ENCODE measurements at places on chromosomes 6 and 20.

GRCh38 chr20:58891718-58892140 lies 39.2 kb downstream of the GNAS start:
- DNase-seq = no peak

GRCh38 chr20:56932575-56933330 lies 303.6 kb downstream of the TFAP2C start:
- no peak for DNase-seq

DNA sequence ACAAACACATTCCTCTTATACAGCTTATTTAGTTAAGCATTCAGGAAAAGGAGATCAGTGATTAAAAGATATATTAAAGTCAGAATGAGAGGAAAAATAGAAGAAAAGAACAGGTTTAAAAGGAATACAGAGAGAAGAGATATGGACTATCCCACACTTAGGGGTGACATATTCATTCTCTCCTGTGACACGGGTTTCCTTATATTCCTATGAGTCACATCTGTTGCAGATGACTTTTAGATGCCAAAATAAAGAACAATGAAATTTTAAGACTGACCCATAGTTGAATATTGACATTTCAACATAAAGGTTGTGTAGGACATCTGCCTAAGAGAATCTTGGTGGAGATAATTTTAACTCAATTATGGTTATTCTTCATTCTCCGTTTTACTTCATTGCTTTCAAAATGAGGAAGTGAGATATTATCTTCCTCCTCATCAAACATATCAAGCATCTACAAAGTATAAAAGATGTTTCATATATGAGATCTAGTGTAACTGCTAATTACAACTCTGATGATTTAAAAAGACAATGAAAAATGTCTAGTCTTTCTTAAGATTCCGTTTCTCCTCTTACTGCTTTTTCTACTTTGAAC lies 1336.7 kb upstream of the CITED2 start:
- no peak for DNase-seq

- DNase-seq = no peak
Measured at GRCh38 chr6:163554663-163555062, 140.1 kb downstream of the QKI start.

GRCh38 chr6:98880486-98880885 lies 46.1 kb downstream of the POU3F2 start:
- DNase-seq = no peak

DNA sequence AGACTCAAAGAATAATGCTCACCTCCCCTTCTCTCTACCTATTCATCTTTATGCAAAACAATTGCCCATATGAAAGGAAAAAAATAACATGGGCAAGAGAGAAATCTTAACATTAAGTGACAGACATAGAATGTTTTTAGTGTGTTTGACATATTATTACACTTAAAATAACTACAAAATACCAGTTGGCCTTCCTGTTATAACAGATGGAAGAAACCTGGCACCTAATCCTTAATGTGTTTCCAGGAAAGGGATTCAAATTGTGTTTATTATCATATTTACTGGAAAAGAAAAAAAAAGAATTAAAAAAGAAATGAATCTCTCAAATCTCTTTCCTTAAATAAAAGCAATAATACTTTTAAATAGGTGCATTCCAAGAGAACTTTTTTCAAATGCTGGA lies 158.6 kb downstream of the LAMP5 start:
- DNase-seq = no peak

DNA sequence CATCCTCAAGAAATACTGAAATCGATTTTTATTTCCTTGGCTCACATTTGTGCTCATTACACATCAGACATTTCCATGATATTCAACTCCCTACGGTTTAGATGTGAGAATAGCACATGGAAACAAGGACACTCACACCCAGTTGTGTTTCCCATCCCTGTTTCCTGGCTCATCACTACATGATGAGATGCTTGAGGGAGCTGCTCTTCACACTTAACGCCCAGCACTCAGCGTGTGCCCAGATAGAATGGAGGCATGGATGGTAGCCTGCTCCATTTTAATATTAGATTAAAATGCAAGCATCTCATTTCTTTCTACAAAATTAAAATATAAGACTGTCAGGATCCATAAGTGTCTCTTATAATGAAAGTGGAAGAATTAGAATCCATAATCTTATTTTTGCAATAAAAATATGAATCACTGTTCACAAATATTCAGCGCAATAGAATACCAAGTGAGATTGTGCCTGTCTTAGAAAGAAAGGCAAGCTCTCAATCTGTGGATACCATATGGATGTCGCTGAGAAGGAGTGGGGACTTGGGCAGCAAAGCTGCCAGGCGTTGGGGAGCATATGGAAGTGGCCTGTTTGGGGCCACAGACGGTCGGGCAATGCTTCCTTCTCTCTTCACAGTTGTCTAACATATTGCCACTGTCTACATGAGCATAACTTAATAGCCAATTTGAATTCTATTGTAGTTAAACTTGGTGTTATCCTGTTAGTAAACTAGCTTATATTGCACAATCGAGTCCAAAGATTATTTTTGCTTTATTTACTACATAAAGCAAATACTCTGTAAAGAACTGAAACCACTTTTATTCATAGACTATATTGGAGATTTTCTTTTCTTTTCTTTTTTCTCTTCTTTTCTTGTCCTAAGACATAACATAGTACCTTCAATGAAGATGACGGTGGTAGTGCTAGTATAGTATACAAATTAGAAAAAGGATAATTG lies 206.8 kb upstream of the QKI start:
- no peak for DNase-seq

DNA sequence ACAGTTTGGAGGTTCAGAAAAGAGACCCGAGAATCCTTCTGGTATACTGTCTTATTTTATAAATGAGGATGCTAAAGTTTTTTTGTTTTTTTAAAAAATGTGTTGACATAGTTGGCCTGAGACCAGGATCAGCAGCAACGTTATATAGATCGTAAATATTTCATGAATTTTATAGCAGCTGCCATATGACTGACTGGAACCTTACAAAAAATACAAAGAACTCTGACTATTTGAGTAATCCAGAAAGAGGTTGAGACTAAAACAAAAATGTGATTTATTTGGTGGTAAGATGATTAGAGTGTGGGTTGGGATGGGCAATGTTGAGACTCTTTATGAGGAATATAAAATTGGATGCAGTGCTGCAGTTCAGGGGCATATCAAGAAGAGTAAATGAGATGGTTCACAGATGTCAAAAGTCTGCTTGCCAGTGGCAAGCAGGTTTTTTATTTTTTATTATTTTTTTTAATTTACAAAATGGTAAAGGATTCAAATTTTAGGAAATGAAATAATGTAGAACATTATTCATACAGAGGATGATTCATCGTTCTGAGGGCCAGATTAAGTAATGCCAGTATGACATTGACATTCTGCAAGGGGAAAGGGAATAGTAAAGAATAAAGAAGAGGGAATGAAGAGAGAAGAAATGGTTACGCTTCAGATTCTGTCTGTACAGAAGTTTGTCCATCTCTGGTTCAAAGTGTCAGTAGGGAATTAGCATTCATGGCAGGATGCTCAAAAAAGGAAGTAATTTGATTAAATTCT lies 58.5 kb downstream of the SCAF8 start:
- DNase-seq = no peak

- DNase-seq = no peak
Measured at GRCh38 chr6:18269253-18269652, 4.9 kb upstream of the DEK start.

DNA sequence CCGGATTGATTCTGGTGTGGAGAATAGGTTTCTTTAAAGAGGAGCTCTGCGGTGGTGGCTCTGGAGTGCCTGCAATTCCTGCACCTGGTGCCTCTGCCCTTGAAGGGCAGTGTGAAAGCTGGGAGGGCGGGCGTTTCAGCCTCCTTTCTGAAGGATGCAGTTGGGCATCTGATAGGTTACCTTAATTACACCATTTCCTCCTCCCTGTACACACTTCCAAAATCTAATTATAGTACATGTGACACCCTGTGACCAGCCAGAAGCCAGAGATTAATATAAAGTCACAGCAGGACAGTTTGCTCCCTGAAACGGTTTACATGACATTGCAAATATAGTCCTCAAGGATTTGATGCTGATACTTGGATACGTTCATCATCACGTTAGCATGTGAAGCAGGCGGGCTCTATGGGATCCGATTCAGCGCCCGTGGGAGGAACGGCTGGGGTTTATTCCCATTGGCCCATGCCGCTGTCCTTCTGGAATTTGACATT lies 548.2 kb downstream of the QKI start:
- DNase-seq = no peak

GRCh38 chr6:89260310-89260709 lies 43.2 kb upstream of the GABRR1 start:
- no peak for DNase-seq

GRCh38 chr6:52519618-52520017 lies 57.2 kb downstream of the TRAM2 start:
- DNase-seq = no peak

DNA sequence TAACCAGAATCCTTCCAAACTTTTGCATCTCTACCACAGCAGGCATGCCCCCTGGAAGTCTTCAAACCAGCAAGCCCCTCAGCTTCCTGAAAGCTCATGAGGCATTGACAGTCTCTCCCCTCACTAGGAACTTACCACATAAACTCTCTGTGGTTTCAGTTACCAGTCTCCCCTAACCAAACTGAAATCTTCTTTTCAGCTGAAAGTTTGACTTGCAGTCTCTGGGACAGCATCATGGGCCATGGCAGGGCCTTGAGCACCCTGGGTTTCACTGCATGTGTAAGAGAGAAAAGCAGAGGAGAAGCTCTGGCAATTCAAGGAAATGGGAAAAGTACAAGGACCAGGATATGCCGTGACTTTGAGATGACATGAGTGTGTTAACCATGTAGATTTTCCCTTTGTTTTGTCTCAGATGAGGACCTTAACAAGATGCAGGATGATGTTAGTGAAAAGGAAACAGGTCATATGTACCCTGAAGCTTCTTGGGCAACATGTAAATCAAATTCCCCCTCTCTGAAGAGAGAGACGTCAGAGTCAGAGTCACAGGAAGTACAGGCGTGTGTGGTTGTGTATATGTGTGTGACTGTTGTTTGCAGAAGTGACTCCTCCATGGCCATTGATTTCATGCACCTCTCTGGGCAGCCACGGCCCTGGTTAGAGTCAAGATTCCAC lies 106.3 kb downstream of the TNFRSF21 start:
- no peak for DNase-seq

- no peak for DNase-seq
Measured at GRCh38 chr6:36079601-36080000, 50.7 kb upstream of the MAPK13 start.

- no peak for DNase-seq
Measured at GRCh38 chr6:5104667-5105066, 19.5 kb downstream of the PPP1R3G start.

DNA sequence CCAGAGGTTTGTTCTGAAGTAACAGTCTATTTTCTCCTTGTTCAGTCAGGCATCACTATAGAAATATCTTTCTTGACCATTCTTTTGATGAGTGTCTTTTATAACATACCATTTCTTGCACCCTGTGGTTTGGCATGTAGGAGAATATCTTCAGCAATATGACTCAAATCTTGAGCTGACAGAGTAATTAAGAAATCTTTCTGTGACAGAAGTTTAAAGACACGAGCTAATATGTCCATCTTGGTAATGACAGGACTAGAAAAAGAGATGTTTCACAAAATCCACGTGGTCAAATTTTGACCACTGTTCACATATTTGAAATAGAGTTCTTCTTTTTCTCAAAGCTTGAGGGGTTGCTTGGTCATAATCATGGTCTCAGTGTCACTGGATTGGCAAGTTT lies 149.9 kb downstream of the MYB start:
- DNase-seq = no peak

GRCh38 chr6:165617528-165617927 lies 45.5 kb downstream of the PDE10A start:
- DNase-seq = no peak

GRCh38 chr20:60170116-60170515 lies 211.9 kb downstream of the CDH26 start:
- no peak for DNase-seq
